ENCODE measurements at places on chromosomes 12 and 14.

DNA sequence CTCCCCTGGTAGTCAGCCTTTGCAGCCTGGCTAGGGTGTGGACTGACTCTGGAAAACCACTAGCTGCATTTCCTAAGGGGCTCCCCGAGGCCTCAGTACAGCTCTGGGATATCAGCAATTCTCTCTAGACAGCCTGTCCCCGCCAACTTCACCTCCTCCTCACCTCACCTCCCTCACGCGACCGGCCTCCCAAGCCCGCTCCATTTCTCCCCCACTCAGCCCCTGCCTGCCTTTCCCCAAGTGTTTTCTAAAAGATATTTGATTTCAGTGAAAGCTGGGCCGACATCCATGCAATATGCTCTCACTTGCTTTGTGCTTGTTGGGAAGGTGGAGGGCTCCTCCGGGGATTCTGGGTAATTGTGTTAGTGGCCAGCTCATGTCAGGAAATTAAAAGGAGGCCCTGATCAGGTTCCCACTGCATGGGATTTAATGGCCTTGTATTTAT lies 91.8 kb downstream of the ESRRB start:
- no peak for DNase-seq

- DNase-seq = no peak
These were observed 79.2 kb upstream of the RBM19 start for GRCh38 chr12:114045349-114045748.

- DNase-seq = no peak
These were observed 16.4 kb upstream of the MIA2 start for GRCh38 chr14:39217214-39217879.

DNA sequence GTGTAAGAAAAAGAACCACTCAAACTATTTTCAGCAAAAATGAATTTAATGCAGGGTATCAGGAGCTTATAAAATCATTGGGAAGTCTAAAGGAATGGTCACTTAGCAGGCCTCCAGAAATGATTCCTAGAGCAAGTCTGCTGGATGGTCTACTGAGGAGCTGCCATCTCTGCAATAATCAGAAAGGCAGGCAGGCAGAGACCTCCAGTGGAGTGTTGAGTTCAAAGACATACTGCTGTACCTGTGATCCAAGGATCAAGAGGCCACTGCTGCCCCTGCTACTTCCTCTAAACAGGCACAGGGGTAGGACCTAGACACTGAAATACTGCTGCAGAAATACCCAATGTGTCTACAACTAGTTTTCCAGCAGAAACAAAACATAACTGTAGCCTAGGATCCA lies 14.5 kb upstream of the KICS2 start:
- no peak for DNase-seq

- no peak for DNase-seq
These were observed 78.0 kb downstream of the ARL6IP4 start for GRCh38 chr12:123058481-123058880.

DNA sequence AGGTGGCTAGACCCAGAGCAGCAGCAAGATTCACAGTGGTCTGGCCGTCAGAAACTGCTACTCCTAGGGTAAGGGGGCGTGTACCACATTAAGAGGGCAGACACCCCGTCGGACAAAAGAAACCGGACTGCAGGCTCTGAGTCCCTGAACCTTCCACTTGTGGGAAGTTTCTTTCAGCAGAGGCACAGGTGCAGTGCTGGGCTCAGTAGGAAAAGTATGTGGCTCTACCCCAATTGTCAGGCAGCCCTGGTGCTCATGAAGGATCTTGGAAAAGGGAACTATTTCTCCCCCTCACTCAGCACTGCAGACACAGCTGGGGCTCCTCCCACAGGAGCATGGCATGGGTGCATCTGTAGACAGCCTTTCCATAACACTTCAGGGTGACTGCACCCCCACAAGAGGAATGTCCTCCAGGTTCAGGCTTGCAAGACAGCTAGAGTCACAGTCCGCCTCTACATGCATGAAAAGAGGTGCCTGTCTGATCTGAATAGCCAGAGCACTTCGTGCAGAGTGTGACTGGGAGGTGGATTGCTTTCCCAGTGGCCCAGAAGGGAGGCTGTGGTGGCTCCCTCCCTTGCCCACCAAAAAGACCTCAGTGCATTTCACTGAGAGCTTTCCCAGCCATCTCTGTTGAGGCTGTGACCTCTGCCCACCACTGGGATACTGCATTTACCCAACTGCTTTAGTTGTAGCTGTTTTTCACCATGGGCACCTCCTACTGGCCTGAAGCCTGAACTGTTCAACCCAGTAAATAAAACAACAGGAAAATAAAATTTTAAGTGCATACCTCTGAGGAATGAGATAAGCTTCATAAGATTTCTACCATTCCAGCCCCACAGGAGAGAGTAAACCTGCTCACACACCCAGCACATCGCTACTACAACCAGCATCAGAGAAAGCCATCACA lies 14.2 kb downstream of the CEP128 start:
- DNase-seq = no peak

DNA sequence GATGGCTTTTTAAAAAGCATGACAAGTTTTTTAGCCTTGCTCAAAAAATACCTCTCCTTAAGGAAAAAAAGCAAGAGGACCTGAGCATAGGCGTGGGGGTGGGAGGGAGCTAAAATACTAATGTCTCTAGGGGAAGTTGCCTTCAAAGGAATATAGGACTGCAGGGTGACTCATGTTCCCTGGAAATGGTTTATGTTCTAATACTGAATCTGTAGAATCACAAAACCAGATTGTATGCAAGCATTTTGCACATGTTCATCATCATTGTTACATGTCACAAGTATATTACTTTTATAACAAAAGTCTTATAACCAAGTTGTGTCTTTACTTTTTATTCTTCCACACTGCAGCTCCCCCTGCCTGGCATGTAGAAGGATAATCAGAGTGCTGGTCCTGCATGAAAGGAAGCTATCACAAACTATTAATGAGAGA lies 36.6 kb downstream of the GPR135 start:
- no peak for DNase-seq

GRCh38 chr14:28875934-28876571 lies 109.5 kb downstream of the FOXG1 start:
- no peak for DNase-seq

DNA sequence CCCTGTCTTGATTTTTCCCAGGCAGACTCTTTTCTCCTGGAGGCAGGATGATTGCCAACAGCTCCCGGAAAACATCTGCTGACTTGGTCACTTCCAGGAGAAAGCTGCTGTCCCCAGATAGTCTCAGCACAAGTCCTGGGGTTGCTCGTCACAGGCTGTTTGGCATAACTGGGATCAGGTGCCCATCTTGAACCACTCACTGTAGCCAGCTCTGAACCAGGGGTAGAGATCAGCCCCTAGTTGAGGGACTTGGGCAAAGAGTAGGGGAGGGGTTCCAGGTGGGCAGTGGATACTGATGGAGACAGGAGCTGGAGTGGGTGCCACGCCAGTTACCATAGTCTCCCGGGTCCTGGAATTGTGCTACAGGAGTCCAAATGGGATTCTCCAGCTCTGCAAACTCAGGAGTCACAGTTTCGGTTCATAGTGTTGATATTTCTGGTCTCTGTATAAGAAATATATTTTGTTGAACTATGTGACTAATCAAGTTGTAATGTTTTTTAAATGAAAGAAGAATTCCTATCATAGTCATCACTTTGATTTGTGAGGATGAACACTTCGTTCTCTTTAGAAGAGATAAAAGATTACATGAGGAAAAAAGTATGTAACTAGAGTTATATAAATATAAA lies 1154.5 kb downstream of the AACS start:
- DNase-seq = no peak

GRCh38 chr12:22467190-22467589 lies 77.2 kb downstream of the C2CD5 start:
- DNase-seq = no peak

- no peak for DNase-seq
These were observed 207.2 kb upstream of the TMPO start for GRCh38 chr12:98308141-98308540.

DNA sequence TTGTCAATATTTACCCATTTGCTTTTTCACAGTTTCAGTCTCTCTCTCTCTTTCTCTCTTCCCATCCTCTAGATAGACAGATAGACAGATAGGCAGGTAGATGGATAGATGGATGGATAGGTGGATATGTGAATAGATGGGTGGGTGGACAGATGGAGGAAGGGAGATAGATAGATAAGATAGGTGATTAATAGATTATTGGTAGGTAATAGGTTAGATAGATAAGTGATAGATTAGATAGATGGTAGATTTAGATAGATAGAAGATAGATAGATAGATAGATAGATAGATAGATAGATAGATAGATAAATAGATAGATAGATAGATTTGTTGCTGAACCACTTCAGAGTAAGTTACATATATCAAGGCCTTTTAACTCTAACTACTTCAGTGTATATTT lies 148.2 kb downstream of the SLC15A4 start:
- no peak for DNase-seq

DNA sequence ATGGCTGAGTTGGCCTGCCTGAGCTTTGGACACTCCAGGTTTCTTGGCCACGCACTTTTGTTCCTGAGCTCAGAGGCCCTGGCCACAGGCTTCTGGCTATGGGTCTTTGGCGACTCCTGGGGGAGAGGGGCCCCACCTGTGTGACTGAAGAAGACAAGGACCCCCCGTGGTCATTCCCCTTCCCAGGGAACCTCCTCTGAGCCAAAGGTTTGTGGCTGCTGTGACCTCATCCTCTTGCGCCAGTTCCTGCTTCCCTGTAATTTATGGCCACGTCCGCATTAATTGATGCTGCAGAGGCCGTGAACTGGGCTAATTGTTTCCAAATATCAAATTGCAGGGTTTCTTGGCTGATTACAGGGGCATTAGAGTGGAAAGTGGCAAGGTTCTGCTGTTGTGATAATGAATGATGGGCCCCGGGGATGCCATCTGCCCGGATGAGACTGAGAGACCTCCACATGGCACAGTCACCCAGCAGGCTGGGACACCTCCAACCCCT lies 27.6 kb upstream of the NOS1 start:
- DNase-seq = no peak

- DNase-seq = no peak
These were observed 24.6 kb upstream of the MGP start for GRCh38 chr12:14910090-14910915.

GRCh38 chr12:53345486-53346188 lies 9.5 kb upstream of the SP7 start:
- DNase-seq = no peak

GRCh38 chr14:59126714-59127436 lies 61.6 kb upstream of the DAAM1 start:
- DNase-seq = no peak

- DNase-seq = no peak
These were observed 95.3 kb downstream of the BICD1 start for GRCh38 chr12:32201976-32202375.

- DNase-seq = no peak
These were observed 12.0 kb downstream of the VDR start for GRCh38 chr12:47892819-47893218.

DNA sequence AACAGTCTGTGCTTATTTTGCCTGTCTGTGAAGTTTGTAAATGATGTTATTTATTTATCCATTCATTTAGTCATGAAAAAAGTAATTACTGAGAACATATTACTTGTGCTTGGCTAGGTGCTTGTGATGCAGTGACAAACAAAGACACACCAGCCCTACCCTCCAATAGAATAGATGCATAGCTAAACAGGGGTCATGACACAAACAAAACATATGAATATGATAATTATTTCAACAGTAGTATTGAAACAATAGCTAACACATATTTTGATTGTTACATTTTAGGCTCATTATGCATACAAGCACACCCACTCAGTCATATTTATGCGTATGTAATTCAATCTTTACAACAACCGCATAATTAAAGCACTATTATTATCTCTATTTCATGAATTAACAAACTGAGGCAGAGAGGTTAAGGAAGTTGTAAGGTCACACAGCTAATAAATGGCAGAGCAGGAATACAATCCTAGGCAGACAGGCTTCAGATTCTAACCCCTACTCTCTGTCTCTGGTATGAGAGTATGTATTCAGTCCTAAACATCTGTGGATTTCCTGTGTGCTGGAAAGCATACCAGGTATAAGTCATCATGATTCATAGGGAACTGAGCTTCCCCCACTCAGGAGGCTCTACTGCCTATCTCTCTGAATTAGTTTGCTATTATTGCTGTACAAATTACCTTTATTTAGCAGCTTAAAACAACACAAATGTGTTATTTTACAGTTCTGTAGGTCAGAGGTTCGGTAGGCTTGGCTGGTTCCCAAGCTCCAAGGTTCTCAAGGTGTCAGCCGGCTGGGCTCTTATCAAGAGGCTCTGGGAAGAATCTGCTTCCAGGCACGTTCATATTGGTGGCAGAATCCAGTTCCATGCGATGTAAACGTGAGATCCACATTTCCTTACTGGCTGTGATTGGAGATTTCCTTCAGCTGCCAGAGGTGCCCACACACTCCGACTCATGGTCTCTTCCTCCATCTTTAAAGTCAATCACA lies 509.4 kb downstream of the GALC start:
- no peak for DNase-seq

- no peak for DNase-seq
These were observed 234.3 kb downstream of the C12orf50 start for GRCh38 chr12:87794854-87795253.

DNA sequence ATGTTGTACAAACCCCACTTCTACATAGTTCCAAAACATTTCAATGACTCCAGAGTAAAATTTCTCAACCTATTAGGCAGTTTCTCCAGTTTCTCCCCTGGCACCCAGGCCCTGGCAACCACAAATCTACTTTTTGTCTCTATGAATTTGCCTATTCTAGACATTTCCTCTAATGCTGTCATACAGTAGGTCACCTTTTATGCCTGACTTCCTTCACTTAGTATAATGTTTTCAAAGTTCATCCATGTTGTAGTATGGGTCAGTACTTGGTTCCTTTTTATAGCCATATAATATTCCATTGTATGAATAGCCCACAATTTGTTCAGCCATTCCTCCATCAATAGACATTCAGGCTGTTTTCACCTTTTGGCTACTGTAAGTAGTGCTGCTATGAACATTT lies 67.0 kb downstream of the SPRING1 start:
- DNase-seq = no peak
